Testis (tissue), 5 donors: ENCODE measurements at places on chromosomes 7 and 10. TPM values are rescaled to one million over a fixed set of nuclear protein-coding genes. Genes with fewer than 3 reads are reported as not detected.

AUTS2 gene
- total RNA-seq: 75.5 TPM

CUBN gene
- total RNA-seq: 39.3 TPM

- no peak overlapping the region for H3K27ac ChIP-seq
- H3K36me3 ChIP-seq: no peaks in the 10 kb centered on the region
- H3K27me3 ChIP-seq: no peaks in the 10 kb centered on the region
- H3K4me3 ChIP-seq: no peak overlapping the region
Observed at GRCh38 chr7:91165846-91166230, 98.4 kb upstream of the FZD1 start.

GRCh38 chr7:100444311-100445278, 8.3 kb upstream of the PPP1R35 start:
- DNase-seq: no peak
- H3K4me1 ChIP-seq: peaks cover 5% of the 10 kb centered on the region
- no peaks in the 10 kb centered on the region for H3K36me3 ChIP-seq
- H3K27me3 ChIP-seq: no peaks in the 10 kb centered on the region

DNA sequence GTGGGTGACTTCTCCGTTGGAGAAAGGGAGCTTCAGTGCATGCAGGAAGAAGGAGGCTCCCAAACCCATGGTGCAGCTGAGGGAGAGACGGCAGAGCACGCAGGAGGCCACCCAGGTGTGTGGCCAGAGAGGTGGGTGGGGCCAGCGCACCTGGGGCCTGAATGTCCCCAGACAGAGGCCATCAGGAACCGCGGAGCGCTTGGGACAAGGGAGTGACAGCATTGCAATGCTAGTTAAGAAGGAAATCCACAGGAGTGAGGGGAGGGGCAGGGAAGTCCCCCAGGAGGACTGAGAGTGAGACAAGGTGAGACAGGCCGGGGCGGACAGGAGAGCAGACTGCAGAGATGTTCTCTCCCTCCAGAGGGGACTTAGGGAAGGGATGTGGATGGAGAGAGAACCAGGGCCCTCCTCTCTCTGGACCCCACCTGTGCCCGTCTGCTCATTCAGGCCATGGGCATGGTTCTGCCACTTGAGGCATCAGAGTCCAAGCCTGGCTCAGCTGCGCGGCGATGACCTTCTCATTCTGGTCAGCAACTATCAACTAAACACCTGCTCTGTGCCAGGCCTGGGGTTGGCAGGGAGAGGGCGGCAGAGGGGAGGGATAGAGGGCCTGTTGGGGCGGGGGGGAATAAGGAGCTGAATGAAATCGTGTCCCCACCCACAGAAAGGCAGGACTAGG, 69.4 kb upstream of the COL13A1 start:
- H3K4me3 ChIP-seq: no peak overlapping the region
- H3K27me3 ChIP-seq: no peaks in the 10 kb centered on the region
- no peak for DNase-seq
- H3K36me3 ChIP-seq: no peaks in the 10 kb centered on the region
- peaks cover 14% of the 10 kb centered on the region for H3K4me1 ChIP-seq

DNA sequence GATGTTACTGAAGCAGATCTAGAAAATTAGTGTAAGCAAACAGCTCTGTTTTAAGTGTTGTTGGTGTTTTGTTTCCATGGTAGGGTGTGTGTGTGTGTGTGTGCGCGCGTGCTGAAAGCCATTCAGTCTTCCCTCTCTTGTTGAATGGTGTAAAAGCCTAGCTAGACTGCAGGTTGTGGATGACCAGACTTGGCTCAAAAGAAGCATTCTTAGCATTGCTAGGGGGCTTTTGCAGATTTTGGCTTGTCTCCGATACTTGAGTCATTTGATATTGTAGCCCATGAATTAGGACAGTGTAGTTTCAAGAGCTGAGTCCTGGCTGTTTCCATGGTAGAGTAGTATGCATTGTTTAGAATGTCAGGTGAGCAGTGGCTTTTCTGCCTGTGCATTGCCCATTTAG, 99.1 kb downstream of the SND1 start:
- DNase-seq: no peak
- no peaks in the 10 kb centered on the region for H3K27me3 ChIP-seq
- no peaks in the 10 kb centered on the region for H3K4me1 ChIP-seq
- no peak overlapping the region for H3K27ac ChIP-seq
- H3K4me3 ChIP-seq: no peak overlapping the region

SH2D4B gene
- 0.55 TPM for total RNA-seq

DNA sequence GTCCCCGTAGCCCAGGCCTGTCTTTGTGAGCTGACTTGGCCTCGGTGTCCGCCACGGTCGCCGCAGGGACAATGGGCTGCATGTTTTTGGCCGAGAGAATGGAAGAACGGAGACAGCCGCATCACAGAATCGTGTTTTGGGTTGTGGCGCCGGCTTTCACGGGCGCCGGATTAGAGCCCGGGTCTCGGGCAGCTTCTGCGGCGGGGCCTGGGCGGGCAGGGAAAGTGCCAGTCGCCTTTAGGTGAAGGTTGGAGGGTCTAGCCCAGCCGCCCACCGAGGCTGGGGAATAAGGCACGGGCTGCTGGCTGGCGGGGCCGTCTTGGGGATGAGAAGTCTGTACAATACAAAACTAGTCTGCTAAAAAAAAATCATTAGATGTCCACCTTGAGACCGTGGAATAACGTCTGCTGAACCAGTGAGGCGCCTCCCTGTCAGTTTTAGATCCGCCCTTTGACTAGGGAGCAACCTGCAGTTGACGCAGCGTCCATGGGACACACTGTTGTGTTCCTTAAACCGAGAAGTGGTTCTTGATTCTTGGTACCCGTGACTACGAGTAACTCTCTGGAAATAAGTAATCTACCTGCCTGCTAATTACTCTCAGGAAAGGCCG, 577 bp downstream of the DNAJB9 start:
- peak overlapping the region; percentile 99 for H3K27ac ChIP-seq
- H3K27me3 ChIP-seq: no peaks in the 10 kb centered on the region
- no peaks in the 10 kb centered on the region for H3K36me3 ChIP-seq
- peak overlapping the region; percentile 84 for H3K4me3 ChIP-seq
- peak; percentile 63 for DNase-seq

TAS2R41 gene
- 0.55 TPM for total RNA-seq
